Lung (tissue), 17 donors: ENCODE measurements at places on chromosomes 3 and 15. TPM values are rescaled to one million over a fixed set of nuclear protein-coding genes. Genes with fewer than 3 reads are reported as not detected.

DNA sequence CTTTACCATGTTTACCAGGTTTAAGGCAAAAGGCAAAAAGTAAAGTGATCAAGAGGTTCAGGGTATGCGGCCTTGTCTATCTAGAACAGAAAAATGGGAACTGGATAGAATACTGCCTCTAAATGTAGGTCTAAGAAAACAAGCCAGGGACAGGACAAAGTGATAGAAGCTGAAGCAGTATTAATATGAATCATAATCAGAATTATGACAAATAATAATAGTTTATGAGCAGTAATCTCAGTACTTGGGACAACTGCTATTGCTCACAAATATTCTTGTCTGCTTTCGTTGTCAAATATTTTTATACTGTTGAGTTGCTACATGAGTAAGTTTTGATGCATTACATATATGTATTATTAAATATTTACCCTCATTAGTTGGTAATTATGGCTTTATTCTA lies 356.9 kb upstream of the RBMS3 start:
- H3K4me1 ChIP-seq, result no peaks in the 10 kb centered on the region
- no peak overlapping the region for H3K4me3 ChIP-seq
- H3K36me3 ChIP-seq, result no peaks in the 10 kb centered on the region
- H3K27ac ChIP-seq, result no peak overlapping the region

DNA sequence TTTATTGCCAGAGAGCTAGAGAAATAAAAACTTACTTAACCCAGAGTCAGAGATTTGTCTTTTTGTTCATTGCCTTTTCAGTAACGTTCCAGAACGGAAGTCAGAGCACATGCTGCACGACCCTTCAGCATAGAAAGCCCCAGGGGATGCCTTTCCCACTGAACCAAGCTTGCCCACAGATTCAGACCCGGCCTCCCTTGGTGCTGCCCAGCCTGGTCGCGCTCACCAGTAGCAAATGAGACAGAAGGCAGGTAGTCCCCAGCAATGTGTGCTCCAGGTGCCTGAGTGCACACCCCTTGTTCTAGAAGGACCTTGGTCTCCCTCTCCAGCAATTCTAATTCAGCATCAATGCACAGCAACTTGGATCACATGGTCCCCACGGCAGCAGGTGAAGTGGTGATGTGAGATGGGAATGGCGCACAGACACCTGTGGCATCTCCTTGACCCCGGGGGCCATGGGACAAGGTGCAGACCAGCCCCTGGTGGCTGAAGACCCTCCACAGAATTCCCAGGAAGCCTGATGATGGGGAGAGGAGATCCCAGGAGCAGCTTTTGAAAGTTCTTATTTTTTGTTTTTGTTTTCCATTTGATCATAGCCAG lies 91.8 kb upstream of the IQSEC1 start:
- DNase-seq, result no peak
- H3K27ac ChIP-seq, result no peak overlapping the region
- no peaks in the 10 kb centered on the region for H3K36me3 ChIP-seq
- H3K4me3 ChIP-seq, result no peak overlapping the region
- H3K4me1 ChIP-seq, result no peaks in the 10 kb centered on the region

GRCh38 chr15:101062063-101062462 lies 142.9 kb downstream of the LRRK1 start:
- no peak overlapping the region for H3K27ac ChIP-seq
- H3K4me3 ChIP-seq, result no peak overlapping the region
- peaks cover 17% of the 10 kb centered on the region for H3K4me1 ChIP-seq
- no peaks in the 10 kb centered on the region for H3K27me3 ChIP-seq
- H3K36me3 ChIP-seq, result no peaks in the 10 kb centered on the region

DNA sequence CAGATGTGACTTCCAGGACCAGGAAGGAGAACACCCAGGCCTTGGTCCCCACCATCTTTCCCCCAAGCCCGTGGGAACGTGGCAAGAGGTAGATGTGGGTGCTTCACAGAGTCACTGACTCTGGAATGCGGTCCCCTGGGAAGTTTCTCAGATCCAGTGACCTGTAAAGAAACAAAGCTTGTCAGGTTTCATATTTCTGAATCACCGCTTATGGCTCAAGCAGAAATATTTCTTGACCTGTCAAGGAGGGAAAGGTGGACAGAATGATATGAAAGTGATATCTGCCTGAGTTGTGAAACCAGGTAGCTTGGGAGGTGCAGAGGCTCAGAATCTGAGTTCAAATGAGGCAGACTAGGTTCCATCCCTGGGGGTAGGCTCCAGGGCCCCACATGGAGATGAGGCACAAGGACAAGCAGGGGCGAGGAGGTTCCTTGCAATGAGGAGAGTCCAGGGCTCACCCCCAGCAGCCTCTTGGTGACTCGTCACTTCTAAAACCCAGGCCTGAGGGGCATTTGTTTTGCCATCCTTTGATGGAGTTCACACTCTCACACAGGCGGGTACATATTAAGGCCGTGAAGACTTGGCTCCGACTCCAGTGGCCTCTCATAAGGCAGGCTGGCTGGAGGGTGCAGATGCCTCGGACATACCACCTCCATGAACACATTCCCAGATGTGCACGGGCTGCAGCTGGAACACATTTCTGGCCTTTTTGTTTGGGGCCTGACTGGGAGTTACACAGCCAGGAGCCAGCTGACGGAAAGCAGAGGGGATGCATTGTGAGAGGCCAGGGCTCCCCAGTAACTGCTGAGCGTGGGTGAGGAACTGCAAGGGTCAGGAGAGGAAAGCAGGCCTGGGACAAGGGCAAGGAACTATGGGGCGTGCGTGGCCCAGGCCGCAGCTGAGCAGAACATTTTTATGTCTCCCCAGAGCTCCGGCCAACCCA lies 1.3 kb downstream of the CILP start:
- H3K27ac ChIP-seq, result no peak overlapping the region
- no peak overlapping the region for H3K4me3 ChIP-seq
- H3K36me3 ChIP-seq, result no peaks in the 10 kb centered on the region
- H3K4me1 ChIP-seq, result peaks cover 3% of the 10 kb centered on the region
- no peaks in the 10 kb centered on the region for H3K27me3 ChIP-seq

GRCh38 chr3:60536420-60536819 lies 714.8 kb downstream of the FHIT start:
- no peaks in the 10 kb centered on the region for H3K36me3 ChIP-seq
- H3K27ac ChIP-seq, result no peak overlapping the region
- no peak for DNase-seq
- H3K4me1 ChIP-seq, result no peaks in the 10 kb centered on the region

DNA sequence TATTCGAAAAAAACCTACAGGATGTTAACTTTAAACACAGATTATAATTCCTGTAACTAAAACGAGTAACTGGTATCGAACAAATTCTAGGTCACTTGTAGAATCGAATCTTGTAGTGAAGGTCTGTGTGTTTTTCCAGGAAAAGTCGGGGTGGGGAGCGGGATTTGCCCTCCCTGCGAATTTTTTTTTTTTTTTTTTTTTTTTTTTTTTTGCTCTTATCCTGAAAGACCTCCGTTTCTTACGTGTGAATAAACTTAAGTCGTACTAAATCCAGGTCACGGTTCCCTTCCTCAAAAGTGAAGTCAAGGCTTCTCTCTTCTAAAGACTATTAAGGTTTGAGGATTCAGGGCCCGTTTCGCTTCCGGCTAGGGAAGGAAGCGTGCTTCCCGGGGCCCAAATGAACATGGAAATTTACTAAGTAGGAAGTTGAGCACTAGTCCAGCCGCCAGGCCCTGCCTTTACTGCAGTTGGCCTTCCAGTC lies 770 bp downstream of the TBC1D5 start:
- peak overlapping the region; percentile 98 for H3K4me3 ChIP-seq
- no peaks in the 10 kb centered on the region for H3K27me3 ChIP-seq
- H3K27ac ChIP-seq, result peak overlapping the region; percentile 96

DNA sequence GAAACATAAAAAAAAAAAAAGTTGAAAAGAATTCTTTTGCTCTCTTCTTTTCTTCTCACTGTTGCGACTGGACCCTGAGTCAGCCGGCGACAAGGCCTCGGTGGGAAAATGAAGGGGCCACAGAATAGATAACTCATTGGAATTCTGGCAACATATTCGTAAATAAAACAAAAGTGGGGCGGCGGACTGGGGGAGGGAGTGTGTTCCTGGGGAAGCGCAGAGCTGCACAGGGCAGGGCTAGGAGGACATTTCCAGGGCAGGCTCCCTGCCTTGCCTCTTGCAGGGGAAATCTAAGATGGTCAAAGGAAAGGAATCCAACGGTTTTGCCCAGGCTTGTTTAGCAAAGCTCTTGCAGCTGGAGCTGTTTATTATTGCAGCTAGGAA lies 1042.8 kb upstream of the NR2F2 start:
- H3K4me3 ChIP-seq, result no peak overlapping the region
- no peaks in the 10 kb centered on the region for H3K27me3 ChIP-seq
- H3K36me3 ChIP-seq, result no peaks in the 10 kb centered on the region
- H3K27ac ChIP-seq, result no peak overlapping the region

DNA sequence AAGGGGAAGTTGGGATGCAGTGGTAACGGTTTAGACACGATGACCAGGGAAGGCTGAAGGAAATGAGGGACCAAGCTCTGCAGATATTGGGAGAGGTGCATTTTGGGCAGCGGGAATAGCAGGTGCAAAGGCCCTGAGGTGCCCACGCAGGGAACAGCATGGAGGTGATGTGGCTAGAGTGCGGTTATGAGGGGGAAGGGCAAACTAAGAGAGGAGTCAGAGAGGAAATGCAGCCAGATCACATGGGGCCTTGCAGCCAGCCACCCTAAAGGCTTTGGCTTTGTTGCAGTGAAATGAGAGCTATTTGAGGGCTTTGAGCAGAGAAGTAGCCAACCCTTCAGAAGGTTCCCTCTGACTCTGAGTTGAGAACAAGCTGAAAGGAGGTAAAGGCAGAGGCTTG lies 2.6 kb downstream of the SPATA12 start:
- no peaks in the 10 kb centered on the region for H3K36me3 ChIP-seq
- no peak overlapping the region for H3K4me3 ChIP-seq
- no peaks in the 10 kb centered on the region for H3K27me3 ChIP-seq
- DNase-seq, result no peak
- H3K27ac ChIP-seq, result no peak overlapping the region

- no peaks in the 10 kb centered on the region for H3K36me3 ChIP-seq
- no peak overlapping the region for H3K4me3 ChIP-seq
- H3K4me1 ChIP-seq, result no peaks in the 10 kb centered on the region
- H3K27me3 ChIP-seq, result peaks cover 34% of the 10 kb centered on the region
- peak; percentile 25 for DNase-seq
- H3K27ac ChIP-seq, result no peak overlapping the region
Observed at GRCh38 chr15:83380682-83381081, 66.5 kb upstream of the SH3GL3 start.

- H3K36me3 ChIP-seq, result no peaks in the 10 kb centered on the region
- H3K27me3 ChIP-seq, result no peaks in the 10 kb centered on the region
- peak overlapping the region; percentile 63 for H3K4me3 ChIP-seq
- H3K27ac ChIP-seq, result peak overlapping the region; percentile 68
- H3K4me1 ChIP-seq, result peaks cover 13% of the 10 kb centered on the region
Observed at GRCh38 chr3:14403619-14404155, 1.3 kb downstream of the SLC6A6 start.

DNA sequence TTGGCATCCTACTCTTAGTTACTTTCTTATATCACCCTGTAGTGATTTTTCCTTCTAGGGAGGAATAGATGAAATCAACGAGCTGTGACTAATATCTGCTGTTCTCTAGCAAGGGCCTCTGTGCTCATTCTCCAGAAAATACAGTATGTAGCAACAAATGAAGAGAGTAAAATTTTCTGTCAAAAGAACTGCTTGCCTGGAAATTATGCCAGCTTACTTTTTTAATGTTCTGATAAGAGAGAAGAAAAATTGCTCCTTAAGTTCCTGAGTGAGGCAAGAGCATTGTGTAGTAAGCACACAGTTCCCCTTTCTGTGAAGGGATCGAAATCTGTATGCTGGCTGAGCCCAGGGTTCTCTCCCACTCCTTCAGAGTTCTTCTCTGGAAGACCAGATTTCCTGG lies 51.4 kb upstream of the GK5 start:
- H3K27ac ChIP-seq, result peak overlapping the region; percentile 15
- no peaks in the 10 kb centered on the region for H3K36me3 ChIP-seq
- no peak overlapping the region for H3K4me3 ChIP-seq
- H3K27me3 ChIP-seq, result no peaks in the 10 kb centered on the region

GRCh38 chr15:63463793-63464192 lies 40.6 kb upstream of the USP3 start:
- H3K4me1 ChIP-seq, result peaks cover 25% of the 10 kb centered on the region
- no peak for DNase-seq
- H3K4me3 ChIP-seq, result no peak overlapping the region
- no peaks in the 10 kb centered on the region for H3K27me3 ChIP-seq

DNA sequence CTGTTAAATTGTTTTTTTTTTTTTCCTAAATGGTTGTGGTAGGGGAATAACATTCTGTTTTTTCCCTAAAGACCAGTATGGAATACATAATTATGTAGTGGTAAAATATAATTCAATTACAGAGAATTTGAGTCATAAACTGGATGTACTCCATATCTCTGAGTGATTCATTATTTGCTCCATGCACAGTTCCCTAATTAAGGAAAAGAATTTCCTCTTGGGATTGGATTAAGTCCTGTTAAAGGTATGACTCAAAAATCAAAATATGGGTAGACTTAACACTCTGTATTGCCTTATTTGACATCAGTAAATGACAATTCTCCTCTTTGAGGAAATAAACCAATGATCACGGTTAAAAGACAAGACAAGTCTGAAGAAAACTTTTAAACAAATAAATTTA lies 78.0 kb upstream of the KCNH8 start:
- H3K27me3 ChIP-seq, result no peaks in the 10 kb centered on the region
- no peaks in the 10 kb centered on the region for H3K36me3 ChIP-seq
- DNase-seq, result no peak
- no peak overlapping the region for H3K4me3 ChIP-seq
- H3K4me1 ChIP-seq, result no peaks in the 10 kb centered on the region
- no peak overlapping the region for H3K27ac ChIP-seq

GRCh38 chr3:188936597-188937107 lies 235.1 kb upstream of the TPRG1 start:
- DNase-seq, result no peak
- no peaks in the 10 kb centered on the region for H3K36me3 ChIP-seq
- peaks cover 13% of the 10 kb centered on the region for H3K4me1 ChIP-seq
- H3K4me3 ChIP-seq, result no peak overlapping the region
- no peak overlapping the region for H3K27ac ChIP-seq

DNA sequence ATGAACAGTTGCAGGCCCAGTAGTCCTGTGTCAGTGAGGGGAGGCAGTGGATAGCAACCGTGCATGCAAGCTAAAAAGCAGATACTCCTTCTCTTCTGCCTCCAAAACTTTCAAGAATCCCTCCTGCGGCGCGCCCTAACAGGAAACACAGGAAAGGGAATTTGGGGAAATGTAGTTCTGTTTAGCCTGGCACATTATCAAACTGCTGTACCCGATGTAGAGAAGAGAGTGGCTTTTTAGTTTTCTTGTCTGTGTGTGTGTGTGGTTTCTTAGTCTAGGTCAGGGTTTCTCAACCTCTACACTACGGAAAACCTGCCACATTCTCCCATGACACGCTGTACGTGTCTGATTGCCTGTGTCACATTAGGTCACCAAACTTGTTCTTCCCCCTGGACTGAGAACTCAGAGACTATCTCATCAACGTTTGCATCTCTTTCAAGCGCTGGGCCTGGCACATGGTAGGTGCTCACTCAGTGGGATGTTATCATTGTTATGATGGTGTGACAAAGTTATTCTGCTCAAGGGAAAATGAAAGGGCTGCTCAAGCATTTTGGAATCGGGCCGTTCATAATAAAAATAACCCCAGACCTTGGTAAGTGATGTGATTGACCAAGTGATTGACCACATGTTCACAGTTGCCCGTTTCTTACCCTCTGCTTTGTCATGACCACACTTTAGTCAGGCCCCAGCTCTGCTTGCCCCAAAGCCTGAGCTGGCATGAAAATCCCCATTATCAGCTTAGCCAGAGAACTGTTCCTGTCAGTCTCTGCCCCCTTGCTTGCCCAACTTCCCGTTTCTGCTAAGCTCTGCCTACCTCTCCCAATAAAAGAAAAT lies 33.2 kb downstream of the TM4SF4 start:
- H3K4me1 ChIP-seq, result peaks cover 5% of the 10 kb centered on the region
- peak overlapping the region; percentile 90 for H3K27ac ChIP-seq
- no peak overlapping the region for H3K4me3 ChIP-seq
- no peaks in the 10 kb centered on the region for H3K36me3 ChIP-seq

A4GNT gene
- total RNA-seq, result not detected

GMNC gene
- total RNA-seq, result 0.34 TPM

CLRN1 gene
- total RNA-seq, result not detected

PP2D1 gene
- total RNA-seq, result not detected

ITIH3 gene
- 0.54 TPM for total RNA-seq

CAMP gene
- 1.3 TPM for total RNA-seq

UROC1 gene
- total RNA-seq, result 0.09 TPM
